H4 (cell line): ENCODE measurements at places on chromosomes 6 and 20. TPM values are rescaled to one million over a fixed set of nuclear protein-coding genes. Genes with fewer than 3 reads are reported as not detected.
A peak's percentile ranks its signal among the peaks of the same experiment; 100 is the strongest.

DNA sequence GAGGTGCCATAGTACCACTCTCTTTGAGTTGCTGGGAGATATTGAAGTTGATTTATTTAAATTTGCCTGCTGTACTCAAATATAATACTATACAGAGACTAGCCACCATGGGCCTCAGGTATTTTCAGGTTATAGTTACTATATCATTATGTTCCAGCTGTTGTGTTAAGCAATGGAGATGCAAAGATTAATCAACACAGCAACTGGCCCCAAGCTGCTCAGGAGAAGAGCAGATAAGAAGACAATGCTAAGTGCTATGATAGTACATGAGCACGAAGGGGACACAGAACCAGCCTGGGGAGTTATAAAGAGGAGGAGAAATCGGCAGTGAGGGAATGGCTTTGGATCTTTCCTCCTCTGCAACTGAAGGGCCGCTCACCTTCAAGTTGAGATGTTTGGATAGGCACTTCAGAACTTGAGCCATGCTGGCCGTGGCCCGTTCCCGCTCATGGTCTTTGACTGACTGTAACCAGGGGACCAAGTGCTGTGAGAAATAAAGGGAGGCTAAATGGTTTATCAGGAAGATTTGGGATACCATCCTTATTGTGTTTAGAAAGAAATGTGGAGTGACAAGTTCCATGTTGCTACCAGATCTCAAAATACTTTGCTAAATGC, 24.3 kb upstream of the RPN2 start:
- no peak for DNase-seq

- no peak for DNase-seq
These were observed 67.5 kb downstream of the JARID2 start for GRCh38 chr6:15313367-15313766.

DNA sequence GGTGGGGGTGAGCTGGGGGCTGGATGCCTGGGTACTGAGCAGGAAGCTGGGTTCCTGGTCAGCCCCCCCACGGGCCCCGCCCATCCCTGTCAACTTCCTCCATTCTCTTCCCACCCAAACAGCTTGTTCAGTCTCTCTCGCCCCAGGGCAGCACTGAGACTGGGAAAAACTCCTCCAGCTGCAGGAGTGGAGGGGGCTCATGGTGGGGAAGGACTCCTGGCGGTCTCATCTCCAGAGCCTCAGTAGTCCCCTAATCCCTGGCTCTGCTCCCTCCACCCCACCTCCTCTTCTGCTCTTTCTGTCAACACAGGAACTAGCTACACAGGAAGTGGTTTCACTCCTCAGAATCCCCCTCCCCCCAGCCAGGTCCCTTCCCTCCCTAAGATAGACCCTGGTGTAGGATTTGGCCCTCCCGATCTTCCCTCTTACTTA, at the start of gene GPSM3:
Gene GPSM3, minus strand, starts transcription at position 36 of the 432 bp plus-strand sequence. CDS start 130 bp downstream, outside the sequence.
- peak; percentile 55 for DNase-seq

GRCh38 chr6:144632266-144632665, 347.1 kb downstream of the UTRN start:
- no peak for DNase-seq

- DNase-seq, result no peak
These were observed 3.2 kb downstream of the SLC2A12 start for GRCh38 chr6:134049176-134049575.

- no peak for DNase-seq
These were observed 130.4 kb upstream of the PROKR2 start for GRCh38 chr20:5447188-5447587.

DNA sequence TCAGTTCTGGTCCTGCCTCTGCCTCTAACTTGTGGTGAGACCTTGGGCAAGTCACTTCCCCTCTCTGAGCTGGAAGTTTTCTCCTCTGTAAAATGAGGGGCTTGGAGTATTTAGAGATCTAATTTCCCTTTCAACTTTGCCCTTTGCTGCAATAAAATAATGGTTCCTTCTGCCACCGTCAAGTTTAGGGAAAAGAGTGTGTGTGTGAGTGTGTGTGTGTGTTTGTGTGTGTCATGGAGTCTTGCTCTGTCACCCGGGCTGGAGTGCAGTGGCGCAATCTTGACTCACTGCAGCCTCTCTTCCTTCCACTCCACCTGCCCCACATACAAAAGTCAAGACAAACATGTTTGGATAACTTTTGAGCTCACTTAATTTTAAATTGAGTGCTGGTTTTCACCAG, 39.2 kb upstream of the PIM1 start:
- peak; percentile 38 for DNase-seq

- DNase-seq, result no peak
These were observed 33.9 kb upstream of the FAM83D start for GRCh38 chr20:38892091-38892981.

DNA sequence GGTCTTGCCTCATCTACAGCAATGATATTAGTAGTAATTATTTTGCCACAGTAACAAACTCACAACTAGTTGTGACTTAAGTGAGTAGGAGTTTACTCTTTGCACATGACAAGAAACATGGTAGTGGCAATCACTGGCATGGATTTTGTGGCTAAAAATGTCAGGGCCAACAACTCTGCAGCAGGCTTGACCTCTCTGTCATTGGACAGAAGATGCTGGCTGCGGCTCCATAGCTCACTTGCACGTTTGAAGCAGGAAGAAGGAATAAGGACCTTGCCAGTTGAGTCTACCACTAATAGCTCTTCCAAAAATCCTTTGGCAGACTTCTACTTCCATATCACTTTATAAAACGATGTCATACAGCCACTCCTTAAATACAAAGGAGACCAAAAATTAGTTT, 117.3 kb downstream of the ADGRG6 start:
- no peak for DNase-seq

- no peak for DNase-seq
These were observed 104.1 kb upstream of the BMP5 start for GRCh38 chr6:55979526-55979925.

GRCh38 chr6:108644252-108644651, 83.5 kb downstream of the FOXO3 start:
- no peak for DNase-seq

- DNase-seq, result no peak
These were observed 100.3 kb downstream of the TMEM242 start for GRCh38 chr6:157223021-157223430.

DNA sequence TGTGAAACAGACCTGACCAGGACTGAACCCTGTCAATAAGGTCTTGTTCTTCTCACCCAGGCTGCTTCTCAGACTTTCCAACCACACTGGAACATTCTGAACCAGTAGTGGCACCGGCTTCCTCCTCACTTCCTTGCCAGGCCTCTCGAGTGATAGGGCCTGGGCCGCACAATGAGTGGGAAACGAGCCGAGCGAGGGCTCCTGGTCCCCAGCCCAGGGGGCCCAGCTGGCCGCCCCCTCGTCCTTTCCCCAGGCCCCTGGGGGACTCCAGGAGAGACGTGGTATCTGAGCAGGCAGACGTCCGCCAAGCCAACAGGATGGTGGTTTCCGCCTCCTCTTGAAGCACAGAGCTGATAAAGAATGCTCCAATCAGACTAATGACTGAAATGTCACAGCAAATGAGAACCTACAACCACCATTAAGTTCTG, 117.9 kb downstream of the GMDS start:
- no peak for DNase-seq

Gene FAM217A
- total RNA-seq, result not detected in 2 replicates

Gene CLPSL1
- not detected in 2 replicates for total RNA-seq

Gene C6orf118
- not detected in 2 replicates for total RNA-seq

Gene RGS17
- total RNA-seq, result 1.1 and 1.5 TPM in 2 replicates

Gene TBX18
- 0.47 and 0.48 TPM in 2 replicates for total RNA-seq
